NCI-H1436 treated with DMSO at 0.1 percent for 48 hours (cell line): ENCODE measurements at places on chromosomes 3 and 15.

GRCh38 chr15:53625962-53626845 is 133.3 kb downstream of the WDR72 start:
- DNase-seq: no peak

- DNase-seq: no peak
Observed at GRCh38 chr3:4821338-4821737, 157.9 kb upstream of the BHLHE40 start.

DNA sequence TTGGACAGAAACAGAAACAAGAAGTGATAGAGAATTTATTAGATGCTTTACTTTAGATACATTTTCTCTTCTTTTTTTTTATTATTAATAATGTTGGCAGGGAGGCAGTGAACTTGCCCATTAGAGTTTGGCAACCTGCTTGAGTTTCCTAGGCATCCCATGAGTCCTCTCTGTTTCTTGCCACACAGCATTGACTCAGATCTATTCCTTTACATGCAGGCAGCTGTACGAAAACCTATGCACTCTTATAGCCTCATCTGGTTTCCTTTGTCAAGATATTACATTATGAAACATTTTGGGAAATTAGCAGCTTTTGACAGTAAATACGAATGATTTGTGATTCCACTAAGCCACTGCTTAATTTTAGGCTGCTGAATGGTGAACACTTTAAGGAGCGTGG is 23.3 kb downstream of the IL1RAP start:
- no peak for DNase-seq

GRCh38 chr3:23600167-23600871 is 205.4 kb upstream of the UBE2E1 start:
- DNase-seq: no peak

DNA sequence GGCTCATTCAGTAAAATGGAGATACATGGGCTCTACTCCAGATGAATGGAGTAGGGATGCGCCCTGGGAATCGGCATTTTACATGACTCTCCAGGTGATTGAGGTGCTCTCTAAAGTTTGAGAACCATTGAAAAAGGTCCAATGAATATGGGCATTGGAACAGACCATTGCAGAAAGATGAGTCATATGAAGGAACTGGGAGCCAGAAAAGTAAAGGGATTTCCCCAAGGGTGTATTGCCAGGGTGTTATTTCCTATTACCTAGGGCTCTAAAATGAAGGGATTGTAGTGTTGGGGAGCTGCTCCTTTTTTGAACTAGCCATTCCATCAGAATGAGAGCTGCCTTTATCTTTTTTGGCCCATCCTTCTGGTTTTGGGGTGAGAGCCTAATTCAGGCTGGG is 21.7 kb downstream of the CLDN11 start:
- no peak for DNase-seq
